Breast epithelium (tissue), 4 donors: ENCODE measurements at places on chromosomes 5 and 9. TPM values are rescaled to one million over a fixed set of nuclear protein-coding genes. Genes with fewer than 3 reads are reported as not detected.

GPR151 gene
- not detected for total RNA-seq

SLC22A4 gene
- 2.3 TPM for total RNA-seq

HRH2 gene
- 0.73 TPM for total RNA-seq

SERF1A gene
- total RNA-seq, result 4.8 TPM

CBY3 gene
- not detected for total RNA-seq

C5 gene
- total RNA-seq, result 13.2 TPM

LMX1B gene
- total RNA-seq, result 20.3 TPM

PHYHD1 gene
- total RNA-seq, result 24.3 TPM

ZFAND5 gene
- total RNA-seq, result 516 TPM

LIFR gene
- total RNA-seq, result 222 TPM

KIF20A gene
- 0.29 TPM for total RNA-seq

TBCA gene
- 150 TPM for total RNA-seq

VCP gene
- total RNA-seq, result 168 TPM

APBB3 gene
- total RNA-seq, result 39.8 TPM

IFNA2 gene
- not detected for total RNA-seq

SLIT3 gene
- 54.1 TPM for total RNA-seq

FBP2 gene
- not detected for total RNA-seq

PCDHA2 gene
- 0.59 TPM for total RNA-seq

C6 gene
- total RNA-seq, result 113 TPM

PCDHA8 gene
- total RNA-seq, result 0.88 TPM

MARVELD2 gene
- total RNA-seq, result 0.32 TPM

CDKN2B-AS1 gene
- 4.6 TPM for total RNA-seq

AHRR gene
- 0.88 TPM for total RNA-seq

ADAM19 gene
- 3.6 TPM for total RNA-seq

KCNIP1 gene
- 1.6 TPM for total RNA-seq

WWC1 gene
- total RNA-seq, result 59.6 TPM

TMEM252 gene
- total RNA-seq, result not detected

LCN6 gene
- total RNA-seq, result 9.5 TPM

FGFR4 gene
- total RNA-seq, result 2.0 TPM

PCDHB5 gene
- 3.4 TPM for total RNA-seq

IL5 gene
- total RNA-seq, result not detected

NR4A3 gene
- 34.1 TPM for total RNA-seq

SLC34A1 gene
- total RNA-seq, result not detected

ZNF483 gene
- 24.9 TPM for total RNA-seq

G3BP1 gene
- total RNA-seq, result 107 TPM

ADAMTS13 gene
- 0.96 TPM for total RNA-seq

PCDHGB6 gene
- 8.8 TPM for total RNA-seq

BNC2 gene
- 21.1 TPM for total RNA-seq
